HS-27A (cell line): ENCODE measurements at places on chromosomes 12 and 14.

DNA sequence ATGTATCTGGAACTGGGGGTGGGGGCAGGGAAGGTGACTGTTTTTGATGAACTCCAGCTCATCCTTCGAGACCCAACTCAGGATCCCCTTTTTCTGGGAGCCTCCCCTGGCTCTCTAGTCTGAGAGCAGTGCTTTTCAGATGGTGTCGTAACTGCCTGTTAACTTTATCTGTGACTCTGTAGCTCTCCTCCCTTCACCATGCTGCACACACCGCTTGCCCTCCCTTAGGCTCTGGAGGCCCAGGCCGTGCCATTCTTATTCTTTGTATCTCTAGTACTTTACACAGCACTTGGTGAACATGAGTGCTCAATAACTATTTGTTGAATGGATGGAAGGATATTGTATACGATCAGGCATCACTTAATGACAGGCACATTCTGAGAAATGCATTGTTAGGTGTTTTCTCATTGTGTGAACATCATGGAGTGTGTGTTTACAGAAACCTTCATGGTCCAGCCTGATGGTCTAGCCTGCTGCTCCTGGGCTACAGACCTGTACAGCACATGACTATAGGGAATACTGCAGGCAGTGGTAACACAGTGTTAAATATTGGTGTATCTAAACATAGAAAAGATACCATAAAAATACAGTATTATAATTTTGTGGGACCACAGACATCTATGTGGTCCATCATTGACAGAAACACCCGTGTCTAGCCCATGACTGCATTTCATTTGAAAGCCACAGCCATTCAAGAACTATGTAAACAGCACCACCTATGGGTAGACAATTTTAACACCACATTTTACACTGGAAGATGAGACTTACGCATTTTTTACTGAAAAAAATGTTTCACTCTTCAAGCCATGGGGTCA is 91.8 kb downstream of the EML1 start:
- DNase-seq, result peak; percentile 35

DNA sequence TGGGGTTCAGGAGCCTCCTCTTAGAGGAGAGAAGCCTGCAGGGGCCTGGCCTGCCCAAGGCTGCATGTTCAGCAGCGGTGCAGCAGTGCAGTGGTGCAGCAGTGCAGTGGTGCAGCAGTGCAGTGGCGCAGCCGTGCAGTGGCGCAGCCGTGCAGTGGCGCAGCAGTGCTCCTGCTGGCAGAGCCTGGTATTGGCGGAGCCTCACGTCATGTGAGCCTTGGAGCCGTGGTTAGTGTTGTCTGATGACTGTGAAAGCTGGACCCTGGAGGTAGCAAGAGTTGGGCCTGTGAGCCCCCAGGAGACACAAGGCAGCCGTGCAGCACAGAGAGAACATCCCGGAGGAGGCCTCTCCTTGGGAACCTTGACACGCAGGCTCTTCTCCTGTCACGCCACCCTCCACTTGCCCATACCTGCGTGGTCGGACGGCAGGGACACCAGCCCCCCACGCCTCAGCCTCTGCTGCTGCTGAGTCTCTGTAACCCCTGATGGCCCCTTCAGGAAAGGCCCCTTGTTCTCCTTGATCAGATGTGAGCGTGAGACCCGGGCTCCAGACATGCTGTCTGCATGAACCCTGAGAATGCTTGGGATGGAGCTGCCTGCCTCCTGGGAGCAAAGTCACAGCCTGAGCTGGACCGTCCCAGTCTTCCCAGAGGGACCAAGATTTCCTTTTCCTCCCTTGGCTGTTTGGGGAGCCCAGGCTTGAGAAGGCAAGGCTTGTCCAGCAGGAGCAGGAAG is 193.7 kb downstream of the KIF26A start:
- no peak for DNase-seq

- no peak for DNase-seq
Observed at GRCh38 chr12:130706885-130707570, 9.1 kb downstream of the RIMBP2 start.

DNA sequence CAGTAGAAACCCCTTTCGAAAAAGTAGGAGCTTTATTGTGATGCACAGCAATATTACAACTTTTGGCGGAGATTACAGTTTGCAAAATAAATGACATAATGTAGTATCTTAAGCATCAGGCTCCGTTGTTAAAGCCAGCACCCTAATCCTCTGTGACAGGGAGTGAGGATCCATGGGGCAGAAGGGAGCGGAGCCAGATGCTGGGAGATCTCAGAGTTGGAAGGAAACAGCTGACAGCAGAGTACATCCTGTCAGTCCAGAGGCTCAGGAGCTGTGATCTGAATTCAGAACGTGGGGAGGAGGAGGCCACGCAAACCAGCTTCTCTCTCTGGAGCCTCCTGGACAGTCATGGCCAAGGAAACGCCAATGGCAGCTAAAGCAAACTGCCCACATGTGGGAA is 55.7 kb downstream of the TMTC1 start:
- no peak for DNase-seq

GRCh38 chr14:72549026-72549425 is 344.9 kb downstream of the DPF3 start:
- no peak for DNase-seq

GRCh38 chr14:57659052-57659451 is 165.4 kb upstream of the CCDC198 start:
- no peak for DNase-seq

GRCh38 chr12:20601668-20602280 is 93.4 kb upstream of the SLCO1C1 start:
- DNase-seq, result peak; percentile 29

DNA sequence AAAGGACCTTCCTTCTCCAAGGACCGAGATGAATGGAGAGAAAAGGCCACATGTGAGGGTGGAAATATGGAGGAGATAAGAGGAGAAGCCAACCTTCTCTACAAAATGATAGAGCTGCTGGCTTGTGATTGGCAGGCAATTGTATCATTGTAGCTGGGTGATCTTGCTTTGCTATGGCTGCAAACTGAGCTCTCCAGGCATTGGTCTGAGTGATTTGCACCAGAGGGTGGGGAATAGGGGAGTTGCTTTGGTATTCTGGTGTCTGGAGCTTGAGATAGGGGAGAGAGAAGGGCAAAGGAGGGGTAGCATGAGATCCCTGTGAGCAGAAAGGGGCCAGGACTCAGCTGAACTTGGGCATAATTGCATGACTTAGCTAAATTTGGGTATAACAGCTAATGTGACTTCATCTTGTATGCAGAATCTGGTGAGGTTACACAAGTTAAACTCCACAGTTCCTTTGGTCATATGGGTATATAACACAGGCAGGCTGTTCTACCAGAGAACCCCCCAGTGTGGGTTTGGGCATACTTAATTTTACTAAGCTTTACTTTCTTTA is 72.0 kb downstream of the FOS start:
- no peak for DNase-seq

- no peak for DNase-seq
Observed at GRCh38 chr14:77275041-77275580, 4.1 kb upstream of the NGB start.

DNA sequence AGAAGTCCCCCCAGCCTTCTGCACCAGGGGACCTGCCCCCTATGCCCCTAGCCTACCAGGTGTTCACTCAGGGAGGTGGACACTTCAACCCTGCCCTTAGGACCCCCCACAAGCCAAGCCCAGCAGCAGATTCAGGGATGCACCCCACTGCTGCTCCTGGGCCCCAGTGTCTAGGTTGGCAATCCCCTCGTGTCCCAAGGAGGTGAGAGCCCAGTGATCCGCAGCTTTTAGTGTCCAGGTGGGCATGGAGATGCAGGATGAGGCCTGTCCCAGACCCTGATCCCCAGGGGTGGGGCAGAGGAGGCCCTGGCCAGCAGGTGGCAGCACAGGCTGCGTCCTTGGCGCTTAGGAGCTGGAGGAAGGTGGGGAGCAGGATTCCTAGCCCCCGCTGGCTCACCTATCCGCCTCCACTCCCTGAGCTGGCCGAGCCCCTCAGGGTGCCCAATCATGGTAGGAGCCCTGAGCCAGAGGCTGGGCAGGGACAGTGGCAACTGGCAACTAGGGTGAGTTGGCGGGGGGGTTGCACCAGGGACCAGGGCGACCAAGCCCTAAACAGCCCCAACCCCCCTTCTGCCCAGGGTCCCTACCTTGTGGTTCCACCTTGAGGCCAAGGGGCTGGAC is 4.1 kb downstream of the CKB start:
- no peak for DNase-seq

DNA sequence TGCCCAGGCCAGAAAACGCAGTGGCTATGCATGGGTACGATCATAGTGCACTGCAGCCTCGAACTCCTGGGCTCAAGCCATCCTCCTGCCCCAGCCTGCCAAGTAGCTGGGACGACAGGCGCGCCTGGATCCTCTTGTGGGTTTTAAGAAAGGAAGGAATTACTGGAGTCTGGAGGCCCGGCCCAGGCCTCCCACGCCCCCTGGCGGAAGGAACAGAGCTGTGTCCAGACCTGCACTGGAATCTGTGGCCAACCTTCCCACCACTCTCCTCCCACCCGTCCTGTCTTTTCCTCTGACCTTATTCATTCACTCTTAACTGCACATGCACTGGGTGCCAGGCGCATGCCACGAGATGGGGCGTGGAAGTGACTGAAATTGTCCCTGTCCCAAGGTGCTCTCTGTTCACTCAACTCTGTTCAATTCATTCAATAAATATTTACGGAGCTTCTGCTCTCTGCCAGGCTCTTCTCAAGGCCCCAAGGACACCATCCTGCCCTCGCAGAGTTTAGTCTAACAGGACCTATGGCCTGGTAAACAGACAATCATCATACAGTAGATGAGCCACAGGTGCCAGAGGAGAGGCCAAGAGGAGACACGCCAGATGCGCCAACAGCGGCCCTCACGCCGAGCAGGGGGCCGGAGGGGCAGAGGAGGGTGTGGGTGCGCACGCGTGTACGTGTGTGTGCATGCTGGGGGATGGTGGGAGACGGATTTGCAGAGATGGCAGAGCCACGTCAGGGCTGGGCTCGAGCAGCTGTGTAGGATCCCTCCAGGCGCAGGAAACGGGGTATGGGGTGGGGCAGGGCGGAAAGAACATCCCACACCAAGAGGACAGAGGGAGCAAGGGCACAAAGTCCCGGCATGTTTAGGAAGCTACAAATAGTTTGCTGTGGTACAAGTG is 13.7 kb upstream of the TMEM106C start:
- peak; percentile 46 for DNase-seq

GRCh38 chr14:70794294-70794693 is 15.0 kb downstream of the MAP3K9 start:
- no peak for DNase-seq

- no peak for DNase-seq
Observed at GRCh38 chr12:113030875-113031525, 25.5 kb upstream of the DTX1 start.

- no peak for DNase-seq
Observed at GRCh38 chr12:130948751-130949150, 5.0 kb upstream of the ADGRD1 start.

GRCh38 chr12:32024884-32025592 is 65.8 kb downstream of the RESF1 start:
- no peak for DNase-seq

DNA sequence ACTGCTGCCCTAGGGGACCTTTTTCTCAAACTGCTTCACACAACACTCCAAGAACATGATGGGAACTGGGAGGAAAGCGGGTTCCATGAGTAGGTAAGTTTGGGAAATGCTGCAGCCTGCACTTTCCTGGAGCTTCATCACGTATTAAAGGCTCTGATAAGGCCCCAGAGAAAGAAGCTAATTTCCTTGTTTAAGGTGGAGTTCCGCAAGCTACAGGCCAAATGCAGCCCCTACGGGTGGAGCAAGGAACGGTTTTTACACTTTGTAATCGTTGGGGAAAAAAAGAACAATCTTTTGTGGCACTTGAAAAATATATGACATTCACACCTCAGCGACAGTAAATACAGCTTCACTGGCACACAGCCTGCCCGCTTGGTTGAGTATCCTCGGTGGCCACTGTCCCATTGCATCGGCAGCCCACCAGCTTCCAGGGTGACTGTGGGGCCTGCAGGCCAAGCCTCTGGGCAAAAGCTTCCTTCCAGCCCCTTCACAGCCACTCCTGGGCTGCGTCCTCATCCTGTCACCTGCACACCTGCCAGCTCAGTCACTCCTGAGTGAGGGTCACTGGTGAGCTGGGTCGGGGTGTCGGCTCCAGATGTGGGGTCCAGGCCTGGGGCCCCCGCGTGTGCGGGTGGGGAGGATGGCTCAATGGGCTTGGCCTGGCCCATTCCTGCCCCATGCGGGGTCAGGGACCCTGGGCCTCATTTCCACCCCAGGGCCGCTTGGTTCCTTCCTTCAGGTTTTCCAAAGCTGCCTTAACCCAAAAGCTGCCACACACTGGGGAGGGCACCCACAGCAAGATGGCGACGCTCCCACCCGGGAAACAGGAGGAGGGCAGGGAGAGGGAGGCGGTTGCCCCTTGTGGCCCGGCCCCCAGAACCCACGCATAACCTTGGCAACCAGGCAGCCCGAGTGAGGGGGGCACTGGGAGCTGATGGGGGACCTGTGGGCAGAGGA is 2.4 kb downstream of the AMN start:
- DNase-seq, result no peak

GRCh38 chr12:132617822-132618682 is 524 bp upstream of the P2RX2 start:
- no peak for DNase-seq

DNA sequence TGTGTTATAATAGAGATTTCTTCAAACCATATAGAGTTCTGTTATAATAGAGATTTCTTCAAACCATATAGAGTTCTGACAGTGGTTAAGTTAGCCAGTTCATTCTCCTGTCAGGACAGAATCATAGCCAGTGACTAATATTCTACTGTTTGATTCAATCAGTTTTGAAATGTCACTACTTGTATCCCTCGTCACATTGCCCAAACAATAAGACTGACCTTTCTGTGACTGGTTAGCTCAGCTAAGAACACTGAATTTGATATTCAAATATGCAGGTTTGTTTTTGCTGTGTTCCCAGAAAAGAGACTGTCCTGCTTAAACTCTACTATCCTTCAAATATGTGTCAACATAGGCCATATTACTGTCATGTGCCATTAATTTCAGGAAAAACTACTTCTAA is 74.4 kb downstream of the ALG10B start:
- no peak for DNase-seq

- no peak for DNase-seq
Observed at GRCh38 chr12:47035484-47035883, 43.9 kb upstream of the PCED1B start.

DNA sequence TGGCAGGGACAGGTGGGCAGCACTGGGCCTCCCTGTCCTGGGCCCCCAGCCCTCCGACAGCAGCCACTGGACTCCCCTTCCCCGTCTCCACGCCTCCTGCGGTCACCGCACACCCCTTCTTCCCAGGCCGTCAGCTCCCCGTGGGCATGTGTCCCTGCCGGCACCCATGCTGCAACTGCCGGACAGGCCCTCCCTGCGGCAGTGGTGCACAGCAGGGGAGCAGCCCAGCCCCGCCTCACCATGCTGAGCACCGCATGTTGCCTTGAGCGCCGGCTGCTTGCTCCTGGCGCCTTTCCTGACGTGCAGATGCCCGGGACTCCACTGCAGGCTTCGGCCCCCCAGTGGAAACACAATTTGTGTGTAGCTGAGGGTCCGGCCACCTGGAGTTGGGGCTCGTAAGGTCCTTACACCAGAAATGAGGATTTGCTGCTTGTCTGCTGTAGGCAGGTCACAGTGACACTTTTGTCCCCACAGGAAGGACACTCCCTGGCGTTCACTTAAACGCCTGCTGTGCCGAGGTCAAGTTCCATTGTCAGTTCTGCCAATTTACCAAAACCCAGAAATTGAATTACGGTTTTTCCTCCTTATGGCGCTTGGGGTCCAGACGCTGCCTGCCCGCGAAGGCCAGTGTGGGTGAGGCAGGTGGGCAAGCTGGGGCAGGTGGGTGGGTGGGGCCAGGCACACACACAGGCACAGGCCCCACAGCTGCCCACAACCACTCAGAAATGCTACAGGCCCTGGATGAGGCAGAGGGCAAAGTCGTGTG is 28.2 kb upstream of the MMP17 start:
- no peak for DNase-seq
